Stimulated activated CD8-positive, alpha-beta memory T cell treated with anti-CD3 and anti-CD28 coated beads, Interleukin-4, amount 100 ng/mL, for 1 hour (primary cell): ENCODE measurements at places on chromosomes 4 and X.

GRCh38 chr4:8013976-8014726, 74.5 kb upstream of the AFAP1 start:
- DNase-seq: no peak

DNA sequence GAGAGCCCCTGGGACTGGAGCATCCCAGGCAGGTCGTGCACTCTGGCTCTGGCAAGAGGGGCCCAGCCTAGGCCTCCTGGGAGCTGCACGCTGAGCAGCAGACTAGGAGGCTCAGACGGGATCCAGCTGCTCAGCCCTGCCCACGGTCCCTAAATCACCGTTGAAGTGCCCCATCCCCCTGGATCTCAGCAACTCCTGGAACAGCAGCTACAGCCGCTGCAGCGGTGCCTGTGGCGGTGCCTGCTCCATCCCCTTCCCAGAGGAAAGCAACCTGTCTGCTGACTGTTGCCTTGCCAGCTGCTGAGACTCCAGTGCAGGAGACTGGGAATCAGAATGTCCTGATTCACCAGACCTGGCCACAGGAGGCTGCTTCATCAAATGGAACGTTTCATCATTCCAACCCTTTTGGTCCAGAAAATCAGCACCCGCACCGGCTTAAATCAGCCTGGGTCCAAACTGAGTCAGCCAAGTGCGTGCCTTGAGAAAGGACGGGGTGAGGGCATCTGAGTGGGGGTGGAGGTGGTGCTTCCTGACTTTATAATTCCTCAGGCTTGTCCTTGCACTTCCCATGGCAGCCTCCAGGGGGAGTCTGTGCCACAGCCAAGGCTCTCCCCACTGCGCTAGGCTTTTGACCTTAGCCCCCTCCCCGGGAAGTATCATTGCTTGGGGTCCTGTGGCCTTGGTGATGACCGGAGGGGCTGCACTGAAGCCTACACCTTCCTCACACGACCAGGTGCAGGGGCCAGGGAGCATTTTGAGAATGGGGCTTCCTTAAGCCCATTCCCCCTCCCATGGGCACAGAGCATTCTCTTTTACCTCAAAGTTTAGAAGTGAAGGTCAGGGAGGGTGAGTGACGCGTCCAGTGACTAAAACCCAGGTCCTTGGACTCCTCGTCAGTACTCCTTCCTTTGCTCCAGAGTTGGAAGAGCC, 6.5 kb downstream of the ZNF185 start:
- DNase-seq: no peak

DNA sequence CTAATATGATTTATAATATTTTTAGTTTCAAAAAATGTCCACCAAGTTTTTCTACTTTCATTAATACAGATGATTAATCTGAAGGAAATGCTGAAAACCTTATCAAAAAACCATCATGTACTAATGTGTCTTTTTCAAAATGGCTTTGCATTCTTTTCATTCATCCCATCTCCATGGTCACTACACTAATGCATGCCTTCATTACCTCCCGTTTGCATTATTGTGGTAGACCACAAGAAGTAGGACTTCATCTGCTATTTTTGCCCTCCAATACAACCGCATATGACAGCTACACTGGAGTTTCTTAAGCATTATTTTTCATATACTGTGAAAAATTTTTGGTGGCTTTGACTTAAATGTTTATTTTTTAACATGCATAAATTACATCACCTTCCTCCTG, 37.9 kb upstream of the FSTL5 start:
- DNase-seq: no peak

DNA sequence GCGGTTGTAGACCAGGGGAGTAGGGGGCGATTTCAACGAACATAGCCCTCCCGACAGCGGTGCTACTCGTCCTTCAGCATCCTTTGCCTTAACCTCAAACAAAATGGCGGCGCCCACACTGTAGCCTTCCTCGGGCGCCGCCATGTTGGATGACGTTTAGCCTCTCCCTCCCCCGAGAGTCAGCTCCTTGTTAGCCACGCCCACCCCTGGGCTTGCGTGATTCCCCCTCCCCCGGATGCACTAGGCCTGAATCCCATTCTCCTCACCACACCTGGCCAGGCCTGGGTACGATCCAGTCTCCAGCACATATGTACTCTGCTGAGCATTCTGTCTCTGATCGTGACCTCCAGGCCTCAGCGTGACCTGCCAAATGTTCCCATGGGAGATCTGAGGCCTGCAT, 49.0 kb upstream of the ZNF157 start:
- no peak for DNase-seq

- DNase-seq: no peak
Measured at GRCh38 chr4:182679533-182679932, 237.7 kb downstream of the DCTD start.

- no peak for DNase-seq
Measured at GRCh38 chr4:143699331-143700045, 987 bp downstream of the FREM3 start.

GRCh38 chr4:182574706-182575105, 331.5 kb downstream of the TENM3 start:
- no peak for DNase-seq

DNA sequence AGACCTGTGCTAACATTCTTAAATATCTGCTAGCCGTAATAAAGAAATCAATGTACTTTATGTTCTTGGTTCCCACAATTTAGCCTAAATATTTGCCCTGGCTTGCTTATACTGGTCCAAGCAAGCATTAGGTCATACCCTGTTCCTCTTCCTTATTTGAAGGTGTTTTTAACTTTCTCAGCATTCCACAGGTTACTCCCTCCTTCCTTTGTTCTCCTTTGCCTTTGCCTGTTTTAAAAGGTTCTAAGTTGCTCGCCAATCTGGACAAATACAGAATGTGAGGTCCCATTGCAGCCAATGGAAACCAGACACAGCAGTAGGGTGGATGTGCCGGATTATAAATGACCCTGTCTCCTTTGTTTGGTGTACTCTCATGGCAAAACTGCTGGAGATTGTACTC, 436.8 kb upstream of the PCDH7 start:
- DNase-seq: no peak

DNA sequence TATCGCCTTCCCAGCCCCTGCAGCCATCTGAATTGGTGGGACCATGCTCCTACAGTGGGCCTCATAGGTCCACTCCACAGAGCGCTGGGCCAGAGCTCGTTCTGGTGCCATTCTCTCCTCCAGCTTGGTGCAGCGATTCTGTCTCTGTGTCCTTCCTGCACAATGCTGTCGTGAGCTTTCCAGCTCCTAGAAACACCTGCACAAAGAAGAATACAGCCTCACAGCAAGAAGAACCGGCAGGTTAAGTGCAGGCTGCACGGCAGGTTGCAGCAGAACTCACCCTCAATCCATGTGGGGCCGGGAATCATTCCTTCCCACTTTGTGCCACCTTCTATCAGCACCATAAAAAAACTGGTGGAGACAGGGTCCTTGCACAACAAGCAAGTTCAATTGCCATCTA, 101.2 kb upstream of the ENPP6 start:
- DNase-seq: no peak

- no peak for DNase-seq
Measured at GRCh38 chr4:173834151-173834550, 304.1 kb upstream of the HAND2 start.

- DNase-seq: no peak
Measured at GRCh38 chr4:80266253-80266901, at the start of gene FGF5. FGF5 (plus strand) TSS chr4:80266664; CDS start chr4:80266825, 161 bp downstream.

DNA sequence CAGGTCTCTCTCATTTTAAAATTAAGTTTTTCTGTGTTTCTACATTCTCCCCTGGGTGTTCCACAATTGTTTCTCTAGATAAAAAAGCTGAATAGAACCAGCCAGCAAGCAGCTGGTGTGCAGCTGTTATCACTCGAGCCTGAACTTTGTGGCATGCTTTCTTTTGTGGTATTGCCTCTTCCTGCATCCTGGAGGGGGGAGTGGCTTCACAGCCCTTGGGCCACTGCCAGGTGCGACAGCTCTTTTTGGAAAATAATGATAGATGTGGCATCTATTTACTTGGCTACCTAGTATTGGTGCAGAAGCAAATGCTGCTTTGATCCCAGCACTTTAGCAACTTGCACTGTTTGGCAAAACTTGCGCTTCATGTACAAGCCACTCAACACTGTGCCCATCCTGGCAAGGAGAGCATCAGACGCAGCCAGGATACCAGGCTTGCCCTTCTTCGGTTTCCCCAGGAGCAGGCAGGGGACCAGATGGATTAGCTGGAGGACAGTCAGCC, 69.4 kb downstream of the HMGB2 start:
- DNase-seq: no peak
